Stimulated activated CD4-positive, alpha-beta T cell treated with anti-CD3 and anti-CD28 coated beads, TNF-alpha, amount 100 ng/mL, for 1 hour (primary cell): ENCODE measurements at places on chromosomes 11 and 22.

- no peak for DNase-seq
These were observed 3.2 kb downstream of the CTSD start for GRCh38 chr11:1760351-1761109.

DNA sequence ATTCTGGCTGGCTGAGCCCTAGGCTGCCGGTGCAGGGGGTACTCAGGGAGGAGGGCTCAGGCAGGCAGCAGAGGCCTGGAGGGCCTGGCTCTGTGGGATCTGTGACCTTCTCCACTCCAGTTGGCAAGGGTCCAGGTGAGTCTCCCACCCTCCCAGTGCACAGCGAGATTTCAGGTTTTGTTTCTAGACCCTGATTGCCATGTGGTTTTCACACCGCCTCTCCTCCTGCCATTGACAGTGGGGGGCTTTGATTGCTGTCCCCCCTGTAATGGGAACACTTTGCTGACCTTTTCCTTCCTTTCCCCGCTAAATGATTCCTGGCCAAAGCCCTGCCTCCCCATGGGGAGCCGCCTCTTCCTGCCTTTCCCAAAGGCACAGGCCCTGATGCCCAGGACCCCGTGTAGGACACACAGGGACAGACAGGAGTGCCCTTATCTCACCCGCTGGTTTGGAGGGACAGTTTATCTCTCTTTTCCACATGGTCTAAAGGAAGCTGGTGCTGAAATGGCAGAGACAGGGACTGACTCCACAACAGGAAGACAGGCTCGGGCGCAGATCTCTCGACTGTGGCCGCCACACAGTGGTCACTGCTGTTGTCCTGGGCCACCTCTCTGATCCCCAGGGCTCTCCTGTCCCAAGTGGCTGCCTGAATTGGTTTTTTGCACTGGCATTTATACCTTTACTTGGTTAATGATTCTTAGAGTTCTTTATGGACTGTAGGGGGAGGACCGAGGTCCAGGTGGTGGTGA, 43.4 kb downstream of the BCR start:
- DNase-seq, result no peak

DNA sequence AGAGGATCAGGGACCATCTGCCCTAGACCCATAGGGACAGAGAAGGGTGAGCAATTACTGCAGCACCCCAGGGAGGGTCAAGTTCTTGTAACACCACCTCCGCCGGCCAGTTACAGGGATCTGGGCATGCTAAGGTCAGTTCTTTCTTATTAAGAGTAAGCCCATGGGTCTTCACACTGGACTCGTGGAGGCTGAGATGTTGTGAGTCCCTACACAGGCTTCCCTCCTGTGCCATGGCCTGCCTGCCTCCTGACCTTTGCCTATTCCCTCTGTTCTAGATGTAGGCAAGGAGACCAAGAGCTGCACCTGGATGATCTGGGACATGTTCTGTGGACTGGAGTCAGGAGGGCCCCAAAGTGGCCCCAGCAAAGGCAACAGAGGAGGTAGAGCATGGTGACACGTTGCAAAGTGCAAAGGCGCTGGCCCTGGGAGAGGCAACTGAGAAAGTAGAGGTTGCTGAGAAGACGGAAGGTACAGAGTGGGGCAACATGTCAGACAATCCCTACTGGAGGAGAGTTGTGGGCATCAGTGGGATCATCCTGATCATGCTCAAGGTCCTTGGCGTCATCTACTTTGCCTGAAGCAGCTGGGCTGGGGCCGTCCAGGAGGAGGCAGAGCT, 16.3 kb upstream of the GNAZ start:
- no peak for DNase-seq

- no peak for DNase-seq
These were observed 14.2 kb upstream of the PIK3C2A start for GRCh38 chr11:17221968-17222367.

DNA sequence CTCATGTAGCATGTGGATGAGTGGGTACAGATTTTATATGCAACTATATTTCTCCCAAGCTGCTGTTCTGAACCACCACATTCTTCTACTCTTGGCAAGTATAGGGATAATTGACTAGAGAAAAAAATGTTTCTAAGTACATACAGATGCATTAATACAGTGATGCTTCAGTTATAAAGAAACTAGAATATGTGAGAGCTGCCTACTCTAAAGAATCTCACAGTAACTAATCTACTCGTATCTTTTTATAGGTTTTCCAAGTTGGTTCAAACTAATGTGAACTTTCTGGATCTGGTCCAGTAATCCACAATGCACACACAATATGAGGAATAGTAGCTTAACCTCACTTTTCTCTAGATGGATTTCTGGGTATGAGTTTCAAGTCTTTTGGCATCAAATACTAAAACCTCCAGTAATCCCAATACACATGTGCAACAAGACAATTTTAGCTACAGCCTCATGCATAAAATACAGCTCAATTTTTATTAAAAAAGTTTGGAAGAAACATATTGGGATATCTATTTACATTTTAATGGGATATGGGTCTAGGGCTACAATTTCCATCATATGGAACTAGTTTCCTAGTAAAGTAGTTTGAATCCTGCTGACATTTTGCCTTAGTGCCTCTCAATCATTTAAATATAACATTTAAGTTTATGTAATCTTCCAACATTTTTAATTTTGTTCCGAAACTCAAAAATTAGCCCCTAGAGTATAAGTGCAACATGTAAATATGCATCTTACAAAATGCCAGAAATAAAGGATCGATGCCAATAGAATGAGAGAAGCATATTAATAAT, 2209.7 kb downstream of the LRRC4C start:
- no peak for DNase-seq

DNA sequence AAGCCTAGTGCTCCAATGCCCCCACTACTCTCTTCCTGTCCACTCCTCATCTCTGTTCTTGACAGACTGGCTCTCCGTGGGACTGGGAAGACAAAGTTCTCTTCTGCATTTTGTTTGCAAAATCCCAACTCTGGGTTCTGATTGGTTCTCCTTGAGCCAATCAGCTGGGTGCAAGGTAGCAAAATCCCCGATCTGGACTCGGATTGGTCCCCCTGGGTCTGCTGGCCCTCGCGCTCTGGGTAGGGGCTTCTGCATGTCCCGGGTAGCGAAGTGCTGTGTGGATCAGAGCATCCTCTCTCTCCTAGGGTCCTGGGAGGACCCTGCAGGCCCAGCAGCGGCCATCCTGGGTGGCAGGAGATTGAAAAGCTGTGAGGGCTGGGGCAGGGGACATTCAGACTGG, 22.3 kb upstream of the A4GALT start:
- DNase-seq, result no peak

- DNase-seq, result no peak
These were observed 99.8 kb downstream of the ZBTB16 start for GRCh38 chr11:114159320-114159719.
